ENCODE measurements at places on chromosomes 2 and 18. TPM values are rescaled to one million over a fixed set of nuclear protein-coding genes. Genes with fewer than 3 reads are reported as not detected.

Gene SLC39A10
- total RNA-seq, result 15.0 TPM

Gene CRACDL
- 1.2 TPM for total RNA-seq

Gene MTIF2
- 13.8 TPM for total RNA-seq

Gene ALPG
- total RNA-seq, result not detected

Gene KYNU
- 0.78 TPM for total RNA-seq

Gene FSHR
- 0.22 TPM for total RNA-seq

Gene HOXD9
- total RNA-seq, result 13.6 TPM

Gene CHRNA1
- total RNA-seq, result not detected

Gene COL6A3
- total RNA-seq, result 520 TPM

Gene FHOD3
- total RNA-seq, result 20.0 TPM

Gene SPATA3
- not detected for total RNA-seq

Gene CABLES1
- 5.3 TPM for total RNA-seq

Gene PAIP2B
- total RNA-seq, result 20.3 TPM

Gene VPS54
- 20.5 TPM for total RNA-seq

Gene HOXD12
- total RNA-seq, result not detected

Gene TMEM37
- 20.1 TPM for total RNA-seq

Gene DSG3
- total RNA-seq, result not detected

Gene CXXC1
- 48.2 TPM for total RNA-seq
